ENCODE measurements at places on chromosomes 2 and 18.

GRCh38 chr2:52613064-52613463, 1154.5 kb upstream of the CHAC2 start:
- DNase-seq = no peak

DNA sequence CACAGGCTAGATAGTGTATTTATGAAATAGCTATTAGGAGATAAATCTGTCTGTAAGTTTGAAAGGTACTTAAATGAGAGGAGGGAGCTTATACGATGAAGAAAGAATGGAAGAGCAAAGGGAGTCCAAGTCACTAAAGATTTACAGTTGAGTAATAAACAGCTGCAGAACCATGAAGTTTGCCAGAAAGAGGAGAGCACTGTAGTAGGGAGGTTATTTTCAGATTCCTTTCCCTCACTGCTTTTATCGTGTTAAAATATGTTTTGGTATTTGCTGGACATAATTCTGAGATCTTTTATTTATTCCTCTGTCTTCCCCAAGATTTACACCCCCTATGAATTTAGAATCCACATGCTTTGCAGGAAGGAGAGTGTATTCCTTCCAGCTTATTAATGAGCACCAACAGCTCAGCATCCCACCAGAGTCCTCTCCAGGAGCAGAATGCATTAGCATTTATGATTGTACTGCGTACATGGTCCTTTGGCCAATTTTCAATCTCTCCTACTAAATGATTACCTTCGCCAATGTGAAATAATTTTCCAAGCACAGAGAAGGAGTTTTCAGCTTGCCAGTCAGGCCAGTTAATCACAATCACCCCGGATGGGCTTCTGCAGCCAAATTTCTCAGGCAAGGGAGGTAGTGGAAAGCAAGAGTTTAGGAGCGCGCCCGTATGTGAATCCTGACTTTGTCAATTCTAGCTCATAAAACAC, 297.0 kb downstream of the NBAS start:
- DNase-seq = no peak

DNA sequence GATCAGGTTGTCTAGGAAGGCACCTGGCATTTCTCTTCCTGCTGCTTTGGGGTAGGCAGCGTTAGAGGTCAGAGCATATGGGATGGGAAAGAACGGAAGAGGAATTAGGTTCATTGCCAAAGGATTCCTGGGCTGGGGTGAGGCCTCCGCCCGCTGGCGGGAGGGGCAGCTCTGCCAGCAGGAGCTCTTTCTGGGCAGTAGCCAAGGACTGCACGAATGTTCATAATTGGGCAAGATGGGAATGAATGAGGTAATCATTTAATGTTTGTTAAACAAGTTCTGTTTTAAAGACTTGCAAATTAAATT, 253.9 kb downstream of the AGAP1 start:
- DNase-seq = no peak

- DNase-seq = no peak
These were observed 89.0 kb downstream of the MTCL1 start for GRCh38 chr18:8794156-8794933.

GRCh38 chr2:238650536-238650935, 197.3 kb upstream of the TWIST2 start:
- DNase-seq = no peak

DNA sequence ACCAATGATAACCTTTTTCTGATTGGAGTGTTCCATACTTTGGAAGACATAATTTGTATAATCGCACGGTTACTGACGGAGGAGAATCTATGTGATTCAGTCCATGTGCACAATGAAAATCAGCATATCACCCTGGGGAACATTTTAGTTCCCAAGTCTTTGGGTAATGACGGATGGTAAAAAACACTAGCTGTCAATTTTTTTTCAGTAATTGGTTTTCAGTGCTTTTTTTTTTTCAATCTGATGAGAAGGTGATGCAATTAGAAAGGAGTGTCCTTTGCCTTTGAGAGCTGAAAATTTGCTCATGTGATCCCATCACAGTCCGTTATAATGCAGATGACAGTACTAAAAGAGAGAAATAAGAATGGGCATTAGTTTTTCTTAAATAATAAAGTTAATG, 51.9 kb upstream of the THOC1 start:
- no peak for DNase-seq

DNA sequence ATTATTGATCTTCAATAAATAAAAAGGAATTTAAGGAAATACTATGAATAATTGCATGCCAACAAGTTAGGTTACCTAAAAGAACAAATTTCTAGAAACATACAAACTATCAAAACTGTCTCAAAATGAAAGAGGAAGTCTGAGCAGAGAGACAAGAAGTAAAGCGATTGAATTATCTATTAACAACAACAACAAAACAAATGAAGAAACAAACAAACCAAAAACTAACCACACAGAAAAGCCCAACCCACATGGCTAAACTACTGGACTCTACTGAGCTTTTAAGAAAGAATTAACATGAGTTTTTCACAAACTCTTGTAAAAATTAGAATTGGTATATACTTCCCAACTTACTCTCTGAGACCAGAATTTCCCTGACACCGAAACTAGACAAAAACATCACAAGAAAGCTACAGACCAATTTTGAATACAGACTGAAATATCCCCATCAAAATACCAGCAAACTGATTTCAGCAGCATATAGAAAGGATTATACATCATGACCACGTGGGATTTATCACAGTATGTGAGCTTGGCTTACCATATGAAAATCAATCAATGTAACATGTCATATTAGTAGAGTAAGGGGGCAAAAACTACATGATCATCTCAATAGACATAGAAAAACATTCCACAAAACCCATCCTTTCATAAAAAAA, 16.6 kb upstream of the GALNT1 start:
- no peak for DNase-seq

- no peak for DNase-seq
These were observed 7.9 kb downstream of the FHOD3 start for GRCh38 chr18:36305375-36305774.

DNA sequence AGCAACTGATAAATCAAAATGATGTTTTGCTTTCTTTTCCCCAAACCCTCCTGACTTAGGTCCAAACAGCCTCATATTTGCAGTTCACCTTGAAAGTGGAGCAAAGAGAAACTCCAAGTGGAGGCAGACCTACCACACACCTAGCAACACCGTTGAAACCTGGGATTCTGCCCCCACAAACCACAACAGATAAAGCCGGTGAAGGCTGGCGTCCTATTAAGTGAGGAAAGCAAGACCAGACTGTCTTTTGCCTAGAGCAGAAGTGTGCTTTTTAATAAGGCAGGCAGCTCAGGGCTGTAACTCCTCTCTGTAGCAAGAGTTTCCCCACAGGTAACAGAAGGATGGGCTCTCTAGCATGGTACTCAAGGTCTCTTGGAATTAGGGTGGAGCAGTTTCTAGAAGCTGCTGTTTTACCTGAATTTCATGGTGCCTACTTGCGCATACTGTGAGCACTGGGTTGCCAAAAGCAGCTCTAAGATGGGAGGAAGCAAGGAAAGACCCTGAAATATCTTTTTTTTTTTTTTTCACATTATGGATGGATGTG, 336.9 kb downstream of the BCL11A start:
- DNase-seq = no peak

GRCh38 chr2:171253900-171254650, 93.4 kb upstream of the TLK1 start:
- DNase-seq = no peak

DNA sequence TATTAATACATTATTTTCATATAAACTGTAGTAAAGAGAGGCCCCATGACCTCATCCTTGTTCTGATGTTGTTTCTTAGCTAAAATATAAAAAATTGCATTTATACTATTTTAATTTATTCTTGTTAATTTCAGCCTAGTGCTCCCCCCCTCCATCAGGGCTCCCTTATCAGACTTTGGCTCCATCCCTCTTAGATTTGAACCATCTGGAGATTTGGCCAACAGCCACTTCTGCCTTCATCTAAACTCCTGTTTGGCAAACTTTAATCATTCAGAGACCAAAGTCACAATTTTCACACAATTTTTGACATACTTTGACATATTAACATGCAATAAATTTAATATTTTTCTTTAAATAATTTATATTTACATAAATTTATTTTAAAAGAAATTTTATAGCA, 569.3 kb downstream of the TDRD15 start:
- DNase-seq = no peak

- no peak for DNase-seq
These were observed 2.7 kb downstream of the BIN1 start for GRCh38 chr2:127104166-127104660.

DNA sequence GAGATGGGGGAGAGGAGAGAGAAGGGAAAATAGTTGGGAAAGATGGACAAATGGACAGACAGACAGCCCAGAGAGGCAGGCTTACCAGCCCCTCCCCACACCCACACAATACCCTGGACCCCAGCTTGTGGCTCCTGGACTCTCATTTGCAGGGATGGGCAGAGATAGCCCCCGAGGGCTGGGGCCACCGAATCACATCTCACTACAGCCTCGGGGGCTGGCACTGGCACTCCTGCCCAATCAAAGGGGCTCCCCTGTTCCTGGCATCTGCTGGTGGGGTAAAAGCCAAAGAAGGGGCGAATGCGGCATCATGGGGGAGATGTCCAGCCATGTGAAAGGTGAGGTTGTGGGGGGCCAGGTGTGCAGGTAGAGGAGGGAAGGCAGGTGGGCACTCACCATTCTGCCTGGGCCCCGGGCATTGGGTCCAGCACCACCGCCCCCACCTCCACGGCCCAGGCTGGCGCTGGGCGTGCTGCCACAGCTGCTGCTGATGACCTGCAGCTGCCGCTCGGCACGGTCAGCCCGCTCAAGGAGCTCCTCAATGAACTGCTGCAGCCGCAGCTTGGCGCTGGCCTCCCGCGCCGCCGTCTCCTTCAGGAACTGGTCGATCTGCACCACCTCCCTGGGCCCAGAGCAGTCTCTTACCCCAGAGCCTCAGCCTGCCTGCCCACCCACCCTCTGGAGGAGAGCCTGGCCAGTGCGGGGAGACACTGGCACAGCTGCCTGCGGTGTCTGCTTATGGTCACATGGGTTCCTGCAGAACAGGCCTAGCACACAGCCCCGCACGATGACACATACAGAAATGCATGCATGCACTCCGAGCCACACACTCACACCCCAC, 18.0 kb downstream of the FBXO41 start:
- no peak for DNase-seq

DNA sequence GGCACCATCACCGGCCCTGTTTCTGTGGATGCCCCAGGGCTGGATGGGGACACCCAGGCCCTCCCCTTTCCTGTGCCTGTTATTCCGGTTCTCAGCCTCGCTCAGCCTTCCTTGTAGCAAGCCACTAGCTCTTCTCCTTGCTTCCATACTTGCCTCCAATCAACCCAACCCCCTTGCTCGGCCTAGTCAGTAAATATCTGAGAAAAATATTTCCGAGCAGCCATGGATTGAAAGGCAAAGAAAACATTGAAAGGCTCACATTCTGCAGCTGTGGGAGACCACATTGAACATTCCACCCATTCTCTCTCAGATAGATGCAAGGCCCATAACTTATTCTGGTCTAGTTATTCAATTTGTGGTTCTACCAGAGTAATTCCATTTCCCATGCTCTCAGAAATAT, 114.9 kb downstream of the SPP2 start:
- DNase-seq = no peak

DNA sequence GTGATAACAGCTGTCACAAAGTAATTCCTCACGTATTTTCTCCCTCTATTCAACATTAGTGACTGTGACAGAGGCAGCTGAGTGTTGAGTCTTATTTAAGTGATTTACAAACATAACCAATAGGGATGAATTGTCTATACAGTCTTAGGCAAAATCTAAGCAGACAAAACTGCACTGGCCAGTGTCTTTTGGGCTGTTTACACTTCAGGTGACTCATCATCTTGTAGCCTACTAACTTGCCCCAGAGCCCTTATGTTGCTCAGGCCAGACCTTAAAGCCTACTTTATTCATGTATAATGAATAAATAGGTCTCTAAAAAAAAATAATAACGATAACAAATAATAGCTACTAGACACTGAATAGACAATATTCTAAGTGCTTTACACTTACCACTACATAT, 17.2 kb downstream of the THOC1 start:
- DNase-seq = no peak

DNA sequence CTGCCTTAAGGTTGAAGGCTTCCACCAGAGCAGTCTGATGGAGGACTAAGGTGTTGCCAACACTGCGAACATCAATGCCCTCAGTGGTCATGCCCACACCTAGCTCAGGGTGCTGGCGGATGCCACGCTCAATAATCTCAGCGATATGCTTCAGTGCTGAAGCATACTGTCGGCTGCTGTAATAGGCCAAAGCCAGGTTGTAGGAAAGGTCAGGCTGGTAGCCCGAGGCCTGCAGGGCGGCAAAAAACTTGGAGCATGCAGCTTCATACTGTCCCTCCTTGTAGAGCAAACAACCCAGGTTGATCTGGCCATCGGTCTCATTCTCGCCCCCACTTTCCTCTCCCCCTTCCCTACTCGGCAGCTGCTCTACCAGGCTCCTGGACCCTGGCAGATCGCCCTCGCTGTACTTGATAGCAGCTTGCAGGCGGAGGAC, 159.4 kb downstream of the AGPS start:
- DNase-seq = no peak

DNA sequence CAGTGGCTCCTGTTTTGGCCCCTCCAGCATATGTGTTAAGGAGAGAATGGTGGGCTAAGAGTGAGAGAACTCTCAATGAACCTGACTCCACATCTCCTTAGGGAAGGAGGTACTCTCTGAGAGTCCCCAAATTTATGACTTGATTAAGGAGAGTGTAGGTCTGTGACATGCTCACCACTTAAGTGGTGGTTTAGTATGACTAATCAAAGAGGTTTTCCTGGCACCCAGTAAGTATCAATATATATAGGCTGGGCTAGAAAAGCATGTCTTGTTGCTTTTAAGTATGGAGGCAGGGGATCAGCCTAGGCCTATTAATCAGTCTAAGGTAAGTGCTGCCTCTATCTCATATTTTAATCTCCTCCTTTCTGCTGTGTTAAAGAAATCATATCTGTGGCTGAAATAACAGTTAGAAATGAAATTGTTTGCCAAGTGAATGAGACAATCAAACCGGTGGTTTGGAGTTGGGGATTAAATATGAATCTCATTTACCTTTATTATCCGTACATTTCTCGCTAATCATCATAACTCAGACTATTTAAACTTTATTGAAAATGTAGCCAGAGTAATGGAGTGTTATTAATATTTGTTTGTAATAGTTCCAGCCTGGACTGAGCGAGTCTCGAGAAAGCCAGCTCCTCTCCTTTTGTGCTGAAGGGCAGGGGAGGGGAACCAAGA, 107.7 kb upstream of the MEIS1 start:
- DNase-seq = no peak

DNA sequence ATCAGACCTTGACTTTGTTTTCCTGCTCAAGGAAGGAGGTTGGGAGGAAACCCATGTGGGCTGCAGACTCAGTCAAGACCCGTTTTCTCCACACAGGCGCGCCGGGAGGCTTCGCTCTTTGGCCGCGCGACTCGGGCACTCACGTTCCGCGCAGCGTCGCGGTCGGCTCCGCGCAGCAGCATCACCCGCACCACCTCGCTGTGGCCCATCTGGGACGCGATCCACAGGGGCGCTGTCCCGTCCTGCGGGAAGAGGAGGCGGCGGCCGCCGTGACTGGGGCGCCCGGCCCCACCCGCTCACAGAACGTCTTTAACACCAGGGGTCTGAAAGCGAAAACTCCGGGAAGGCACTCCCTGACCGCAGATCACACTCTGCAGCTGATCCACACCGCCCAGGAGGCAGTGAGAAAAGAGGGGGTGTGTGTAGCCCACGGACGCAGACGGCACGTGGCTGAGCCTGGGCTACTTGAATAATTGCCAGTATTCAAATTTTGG, 33.1 kb upstream of the NPC1 start:
- DNase-seq = no peak

- DNase-seq = no peak
These were observed 56.1 kb upstream of the NFE2L2 start for GRCh38 chr2:177320596-177320995.

GRCh38 chr2:16135196-16135912, 195.0 kb downstream of the MYCN start:
- no peak for DNase-seq

- no peak for DNase-seq
These were observed 222.8 kb upstream of the CDH7 start for GRCh38 chr18:65527879-65528633.
